ENCODE measurements at places on chromosomes 7 and 10. TPM values are rescaled to one million over a fixed set of nuclear protein-coding genes. Genes with fewer than 3 reads are reported as not detected.

MMD2 gene
- polyA plus RNA-seq, result 0.42 TPM

TMEM139 gene
- polyA plus RNA-seq, result not detected

GIMAP4 gene
- not detected for polyA plus RNA-seq

HGF gene
- not detected for polyA plus RNA-seq

CRYGN gene
- polyA plus RNA-seq, result not detected

GIGYF1 gene
- polyA plus RNA-seq, result 33.5 TPM

MYOF gene
- polyA plus RNA-seq, result not detected

AQP1 gene
- 3.2 TPM for polyA plus RNA-seq

ZNF248 gene
- not detected for polyA plus RNA-seq

TMEM229A gene
- 0.31 TPM for polyA plus RNA-seq

KEL gene
- 0.96 TPM for polyA plus RNA-seq

RSPH10B gene
- 1.6 TPM for polyA plus RNA-seq

AS3MT gene
- 16.9 TPM for polyA plus RNA-seq

CDK14 gene
- polyA plus RNA-seq, result 25.1 TPM

FEZF1 gene
- polyA plus RNA-seq, result 1.1 TPM

PLAU gene
- 1.1 TPM for polyA plus RNA-seq

LHFPL3 gene
- polyA plus RNA-seq, result 3.5 TPM

CCDC172 gene
- polyA plus RNA-seq, result not detected

WEE2 gene
- polyA plus RNA-seq, result 0.34 TPM

HECW1 gene
- 13.8 TPM for polyA plus RNA-seq

CYCS gene
- polyA plus RNA-seq, result 151 TPM

MRPS33 gene
- 68.4 TPM for polyA plus RNA-seq

LIPK gene
- not detected for polyA plus RNA-seq

ASZ1 gene
- polyA plus RNA-seq, result not detected

GDF2 gene
- not detected for polyA plus RNA-seq

All from neural cell (in vitro differentiated cells).